ENCODE measurements at places on chromosomes 4 and X.

DNA sequence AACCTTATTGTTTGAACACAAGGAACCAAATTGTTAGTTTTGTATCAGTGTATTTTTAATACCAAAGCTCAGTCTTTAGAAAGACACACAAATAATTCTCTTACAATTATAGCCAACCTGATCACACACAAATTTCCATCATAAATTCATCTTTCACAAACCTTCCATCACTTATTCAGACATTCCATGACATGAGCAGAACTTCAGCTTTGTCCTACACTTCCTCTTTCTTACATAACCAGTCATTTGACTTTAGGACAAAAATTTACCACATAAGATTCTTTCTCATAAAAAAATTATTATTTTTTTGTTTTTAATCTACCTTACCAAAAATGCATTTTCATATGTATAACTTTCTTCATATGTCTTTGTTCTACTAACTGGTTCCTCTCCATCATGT lies 312.2 kb downstream of the GALNTL6 start:
- DNase-seq = no peak

- peak; percentile 97 for DNase-seq
Observed at GRCh38 chrX:48957827-48958634, 624 bp upstream of the OTUD5 start.

- DNase-seq = peak; percentile 20
Observed at GRCh38 chrX:154401918-154402621, 3.9 kb downstream of the RPL10 start.

DNA sequence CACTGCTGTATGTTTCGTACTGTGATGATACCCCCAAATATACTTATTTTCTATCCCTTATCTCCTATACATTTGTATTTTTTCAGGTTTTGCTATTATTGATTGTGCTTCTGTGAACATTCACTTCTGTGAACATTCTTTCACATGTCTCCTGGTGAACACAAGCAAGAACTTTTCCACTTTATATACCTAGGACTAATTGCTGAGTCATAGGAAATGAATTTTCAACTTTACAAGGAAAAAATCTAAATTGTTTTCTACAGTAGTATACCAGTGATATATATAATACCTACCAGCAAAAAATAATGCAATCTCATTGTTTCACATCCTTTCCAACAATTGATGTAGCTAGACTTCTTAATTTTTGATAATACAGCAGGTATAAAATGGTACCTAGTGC lies 139.5 kb upstream of the MAGEB18 start:
- no peak for DNase-seq

GRCh38 chr4:58636381-58636780 lies 1526.2 kb upstream of the IGFBP7 start:
- no peak for DNase-seq

- DNase-seq = no peak
Observed at GRCh38 chr4:76074468-76074867, at the start of gene ART3. TSS of gene ART3 (plus strand) at chr4:76074709. CDS start at chr4:76075890, 1,181 bp downstream.

GRCh38 chrX:148620023-148620422 lies 119.6 kb downstream of the AFF2 start:
- no peak for DNase-seq
